ENCODE measurements at places on chromosomes 7 and 10.

DNA sequence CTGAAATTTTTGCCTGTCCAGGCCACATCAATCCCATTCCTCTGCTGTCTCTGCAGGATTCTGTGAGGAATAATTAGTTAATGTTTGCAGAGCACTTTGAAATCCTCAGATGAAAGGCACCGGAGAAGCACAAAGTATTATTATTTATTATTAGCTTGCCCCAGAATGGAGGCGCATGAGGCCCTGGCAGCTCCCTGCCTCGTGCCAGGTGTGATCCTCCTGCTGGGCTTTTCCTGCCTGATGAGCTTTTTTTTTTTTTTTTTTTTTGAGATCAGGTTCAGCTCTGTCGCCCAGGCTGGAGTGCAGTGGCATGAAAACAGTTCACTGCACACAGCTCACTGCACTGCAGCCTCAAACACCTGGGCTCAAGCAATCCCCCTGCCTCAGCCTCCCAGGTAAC, 65.2 kb downstream of the TCF7L2 start:
- no peak for DNase-seq

DNA sequence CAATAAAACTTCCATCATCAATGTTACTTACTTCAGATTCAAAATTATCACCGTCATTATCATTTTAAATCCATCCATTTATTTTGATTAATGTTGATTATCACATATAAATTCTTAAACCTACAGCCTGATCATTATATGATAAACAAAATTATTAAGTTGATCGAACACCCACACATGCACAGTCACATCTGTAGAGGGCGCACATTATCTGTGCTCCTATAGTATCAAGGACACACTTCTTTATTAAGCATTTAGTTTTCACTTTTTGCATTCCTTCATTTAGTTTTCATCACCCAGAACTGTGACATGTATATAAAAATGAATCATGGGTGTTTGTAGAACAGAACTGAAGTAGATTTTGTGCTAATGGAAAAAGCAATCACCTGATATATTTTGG, 26.2 kb upstream of the ZNF716 start:
- no peak for DNase-seq

DNA sequence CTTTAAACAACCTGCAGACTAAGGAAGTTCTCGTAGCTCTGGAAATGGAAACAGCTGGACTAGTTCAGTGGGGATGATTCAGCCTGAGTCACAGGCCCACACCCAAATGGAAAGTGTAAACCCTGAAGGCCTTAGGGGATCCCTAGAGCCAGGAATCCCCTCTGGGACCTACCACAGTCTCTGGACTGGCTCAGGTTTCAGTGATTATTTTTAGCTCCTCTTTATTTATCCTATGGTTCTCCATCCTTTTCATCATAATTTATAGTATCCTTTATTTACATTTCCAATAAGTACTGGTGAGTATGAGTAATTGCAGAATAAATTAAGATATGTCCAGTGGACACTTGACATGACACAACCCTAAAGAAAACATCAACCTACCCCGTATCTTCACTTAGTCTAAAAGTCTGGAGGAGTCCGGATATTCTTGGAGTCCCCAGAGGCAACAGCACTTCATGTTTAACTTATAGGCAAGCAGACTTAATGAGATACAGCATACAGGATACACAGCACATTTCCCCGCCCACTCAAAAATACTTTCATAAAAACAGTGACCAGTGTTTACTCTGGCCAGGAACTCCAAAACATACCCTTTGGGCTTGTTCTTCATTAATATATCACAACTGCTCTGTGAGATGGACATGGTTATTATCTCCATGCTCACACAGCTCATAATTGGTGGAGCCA, 28.4 kb upstream of the SEMA3E start:
- DNase-seq: no peak

DNA sequence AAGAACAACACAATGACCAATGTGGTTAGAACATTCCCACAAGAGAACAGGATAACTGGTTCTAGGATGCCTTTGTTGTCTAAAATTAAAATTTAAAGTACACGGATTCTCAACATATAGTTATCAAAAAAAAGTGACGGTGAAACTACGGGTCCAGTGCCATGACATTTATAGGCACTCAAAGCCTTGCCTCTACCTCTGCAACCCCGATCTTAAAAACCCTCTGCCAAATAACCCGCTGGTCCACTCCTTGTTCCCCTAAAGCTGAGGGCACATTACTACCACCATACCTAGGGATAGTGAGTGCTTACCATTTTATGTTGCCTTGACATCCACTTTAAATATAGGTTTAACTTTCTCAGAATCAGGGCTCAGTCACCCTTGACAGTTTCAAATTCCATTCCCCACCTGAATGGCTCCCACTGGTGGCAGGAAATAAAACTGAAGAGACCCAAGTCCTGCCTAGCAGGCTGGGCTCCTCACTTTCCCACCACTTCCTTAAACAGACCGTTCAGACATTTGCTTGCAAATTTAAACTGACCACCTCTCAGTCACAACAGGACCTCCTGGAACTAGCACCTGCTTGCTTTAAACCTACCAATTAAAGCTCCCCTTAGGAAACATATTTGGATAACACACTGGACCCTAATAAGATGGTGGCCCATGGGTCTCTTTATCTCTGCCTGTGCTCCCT, 169.9 kb upstream of the ASAH2 start:
- DNase-seq: no peak

GRCh38 chr10:100334762-100335161, 4.7 kb upstream of the PKD2L1 start:
- no peak for DNase-seq

DNA sequence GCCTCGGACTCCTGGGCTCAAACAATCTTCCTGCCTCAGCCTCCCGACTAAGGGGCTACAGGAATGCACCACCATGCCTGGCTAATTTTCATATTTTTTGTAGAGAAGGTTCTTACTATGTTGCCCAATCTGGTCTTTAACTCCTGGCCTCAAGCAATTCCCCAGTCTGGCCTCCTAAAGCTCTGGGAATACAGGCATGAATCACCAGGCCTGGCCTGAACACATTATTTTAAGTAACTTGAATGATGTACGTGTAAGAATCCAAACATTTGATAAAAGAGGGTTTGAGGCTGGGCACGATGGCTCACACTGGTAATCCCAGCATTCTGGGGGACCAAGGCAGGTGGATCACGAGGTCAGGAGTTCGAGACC, 13.0 kb upstream of the BAMBI start:
- DNase-seq: no peak

GRCh38 chr10:66784770-66785169, 141.1 kb upstream of the LRRTM3 start:
- no peak for DNase-seq

DNA sequence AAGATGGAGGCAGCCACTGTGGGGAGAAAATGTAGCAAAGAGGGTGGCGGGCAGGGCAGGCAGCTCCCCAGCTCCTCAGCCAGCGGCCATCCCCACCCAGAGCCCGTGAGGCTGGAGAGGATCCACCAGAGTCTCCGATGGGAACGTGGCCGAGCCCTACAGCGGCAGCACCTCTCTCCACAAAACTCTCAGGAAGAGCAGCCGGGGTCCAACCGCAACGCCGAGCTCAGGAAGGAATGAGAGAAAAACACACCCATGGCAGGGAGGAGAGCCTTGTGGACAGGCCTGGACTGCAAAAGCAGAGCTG, 54.0 kb upstream of the ADGRA1 start:
- no peak for DNase-seq

Measured in stimulated activated CD8-positive, alpha-beta memory T cell treated with anti-CD3 and anti-CD28 coated beads, Interleukin-15, amount 100 ng/mL, for 1 hour (primary cell).